Osteocyte (in vitro differentiated cells): ENCODE measurements at places on chromosomes 6 and 20. TPM values are rescaled to one million over a fixed set of nuclear protein-coding genes. Genes with fewer than 3 reads are reported as not detected.

Gene HLA-DOB
- total RNA-seq, result 0.24 and 0.57 TPM in 2 replicates

Gene PRICKLE4
- total RNA-seq, result 1.9 and 2.3 TPM in 2 replicates

Gene RNF182
- total RNA-seq, result 9.8 and 11.0 TPM in 2 replicates

Gene STXBP5
- 32.2 and 34.8 TPM in 2 replicates for total RNA-seq

Gene PNISR
- total RNA-seq, result 93.9 and 96.5 TPM in 2 replicates
